ENCODE measurements at places on chromosomes 2 and 18. TPM values are rescaled to one million over a fixed set of nuclear protein-coding genes. Genes with fewer than 3 reads are reported as not detected.

SPRED2 gene
- 5.6 TPM for total RNA-seq

SLC9A4 gene
- 0.11 TPM for total RNA-seq

NPHP1 gene
- total RNA-seq, result 1.5 TPM

GRCh38 chr2:234444242-234444730, 52.6 kb downstream of the ARL4C start:
- no peak for ATAC-seq

DNA sequence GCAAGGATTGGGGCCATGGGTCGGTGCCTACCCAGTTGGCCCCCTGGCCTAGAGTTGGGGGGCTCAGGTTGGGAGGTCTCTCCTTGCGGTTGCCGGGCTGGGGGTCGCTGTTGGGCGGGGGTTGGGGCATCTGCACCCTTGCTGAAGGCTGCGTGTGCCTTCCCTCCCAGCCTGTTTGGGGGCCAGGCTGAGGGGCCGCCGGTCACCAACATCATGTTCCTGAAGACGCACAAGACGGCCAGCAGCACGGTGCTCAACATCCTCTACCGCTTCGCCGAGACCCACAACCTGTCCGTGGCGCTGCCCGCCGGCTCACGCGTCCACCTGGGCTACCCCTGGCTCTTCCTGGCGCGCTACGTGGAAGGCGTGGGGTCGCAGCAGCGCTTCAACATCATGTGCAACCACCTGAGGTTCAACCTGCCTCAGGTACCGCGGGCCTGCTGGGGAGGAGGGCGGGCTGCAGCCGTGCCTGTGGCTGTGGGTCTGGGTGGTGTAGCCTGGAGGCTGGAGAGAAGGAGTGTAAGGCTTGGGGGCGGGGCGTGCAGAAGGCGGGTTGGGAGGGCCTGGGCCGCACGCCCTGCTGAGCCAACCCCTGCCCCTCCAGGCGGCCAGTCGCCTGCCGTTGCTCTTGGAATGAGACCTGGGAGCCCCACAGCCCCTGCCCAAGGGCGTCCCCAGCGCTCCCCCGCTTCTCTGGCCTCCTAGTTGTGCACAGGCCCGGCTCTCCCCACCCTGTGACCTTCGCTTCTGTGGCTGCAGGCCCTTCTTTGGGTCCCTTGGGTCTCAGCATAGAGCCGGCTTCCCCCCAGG, 7.2 kb upstream of the NEU4 start:
- no peak for ATAC-seq

ERCC3 gene
- 51.6 TPM for total RNA-seq

GRCh38 chr2:174878537-174879147, 114.4 kb upstream of the CHRNA1 start:
- ATAC-seq, result no peak

TAF4B gene
- 12.8 TPM for total RNA-seq

LRRC30 gene
- total RNA-seq, result not detected

GRCh38 chr2:45259138-45259537, 249.9 kb upstream of the SIX2 start:
- no peak for ATAC-seq

DNA sequence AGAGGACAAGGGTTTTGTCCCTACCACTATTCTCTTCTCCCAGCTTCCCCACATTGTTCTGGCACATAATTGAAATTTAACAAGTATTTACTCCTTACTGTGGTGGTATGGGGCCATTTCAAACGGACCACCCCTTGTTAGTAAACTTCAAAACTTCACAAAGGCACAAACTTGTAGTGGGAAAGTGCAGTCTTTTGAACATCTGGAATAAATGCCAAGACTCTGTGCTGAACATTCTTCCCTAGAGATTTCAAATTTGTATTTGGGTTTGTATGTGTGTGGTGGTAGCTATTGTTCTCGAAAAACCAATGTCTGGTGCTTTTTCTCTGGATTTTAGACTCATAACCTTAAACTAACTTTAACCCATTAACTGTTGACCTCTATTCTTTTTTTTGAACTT, 151.6 kb downstream of the NRP2 start:
- ATAC-seq, result no peak

DNA sequence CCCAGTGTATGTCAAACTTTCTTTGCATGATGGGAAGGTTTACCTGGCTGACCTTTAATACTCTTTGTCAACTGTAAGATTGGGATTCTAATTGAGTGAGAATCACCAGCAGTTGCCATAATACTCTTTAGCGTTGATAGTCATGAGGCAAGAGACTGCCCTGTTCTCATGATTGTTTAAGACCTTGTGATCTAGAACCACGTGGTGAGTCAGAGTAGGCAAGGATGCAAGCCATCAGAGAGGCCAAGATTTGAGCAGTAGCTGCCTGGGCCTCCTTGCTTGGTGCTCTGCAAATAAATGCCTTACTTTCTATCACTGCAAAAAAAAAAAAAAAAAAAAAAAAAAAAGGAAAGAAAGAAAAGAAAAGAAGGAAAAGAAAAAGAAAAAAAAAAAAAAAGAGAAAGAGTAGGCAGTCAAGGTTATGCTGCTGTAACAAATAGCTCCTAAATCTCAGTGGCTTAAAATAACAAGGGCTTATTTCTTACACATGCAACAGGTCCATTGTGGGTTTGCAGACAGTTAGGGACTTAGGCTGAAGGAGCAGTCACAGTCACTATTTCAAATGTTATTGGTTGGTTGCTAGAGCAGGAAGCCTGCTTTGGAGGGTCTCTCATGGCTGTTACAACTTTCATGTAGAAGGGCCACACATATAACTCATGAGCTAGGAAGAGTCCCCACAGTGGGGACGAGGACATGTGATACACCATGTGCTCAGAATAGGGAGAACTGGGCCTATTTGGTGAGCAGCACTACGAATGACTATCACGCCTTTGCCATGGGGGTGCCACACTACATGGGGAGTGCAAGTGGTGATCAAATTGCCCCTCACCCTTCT, 21.7 kb downstream of the IL1R2 start:
- ATAC-seq, result peak; percentile 65

- ATAC-seq, result no peak
Observed at GRCh38 chr2:62760555-62760954, 55.0 kb downstream of the EHBP1 start.

- ATAC-seq, result no peak
Observed at GRCh38 chr2:196128749-196129148, 42.6 kb downstream of the STK17B start.

- ATAC-seq, result no peak
Observed at GRCh38 chr18:45662468-45662867, 47.2 kb downstream of the SLC14A2 start.

GRCh38 chr2:126224776-126225175, 431.2 kb upstream of the GYPC start:
- no peak for ATAC-seq

LRP2 gene
- total RNA-seq, result 4.4 TPM

GRCh38 chr18:4755848-4756247, 300.7 kb upstream of the DLGAP1 start:
- ATAC-seq, result no peak

DNA sequence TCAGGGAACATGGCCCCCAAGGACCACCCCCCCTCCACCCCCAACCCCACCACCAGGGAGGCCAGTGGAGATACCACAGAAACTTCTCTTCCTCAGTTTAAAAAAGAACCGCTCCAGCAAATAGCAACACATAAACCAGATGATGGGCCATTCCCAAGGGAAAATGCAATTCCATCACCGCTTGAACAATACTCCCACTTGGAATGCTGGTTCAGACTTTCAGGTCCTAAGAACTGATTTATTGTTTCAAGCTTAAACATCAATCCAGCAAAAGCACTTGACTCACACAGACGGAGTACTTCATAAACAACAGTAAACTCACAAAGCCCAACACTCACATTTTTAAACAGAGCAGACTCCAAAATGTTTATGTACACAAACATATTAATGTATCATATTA, 6.9 kb downstream of the HDAC4 start:
- ATAC-seq, result no peak

DNA sequence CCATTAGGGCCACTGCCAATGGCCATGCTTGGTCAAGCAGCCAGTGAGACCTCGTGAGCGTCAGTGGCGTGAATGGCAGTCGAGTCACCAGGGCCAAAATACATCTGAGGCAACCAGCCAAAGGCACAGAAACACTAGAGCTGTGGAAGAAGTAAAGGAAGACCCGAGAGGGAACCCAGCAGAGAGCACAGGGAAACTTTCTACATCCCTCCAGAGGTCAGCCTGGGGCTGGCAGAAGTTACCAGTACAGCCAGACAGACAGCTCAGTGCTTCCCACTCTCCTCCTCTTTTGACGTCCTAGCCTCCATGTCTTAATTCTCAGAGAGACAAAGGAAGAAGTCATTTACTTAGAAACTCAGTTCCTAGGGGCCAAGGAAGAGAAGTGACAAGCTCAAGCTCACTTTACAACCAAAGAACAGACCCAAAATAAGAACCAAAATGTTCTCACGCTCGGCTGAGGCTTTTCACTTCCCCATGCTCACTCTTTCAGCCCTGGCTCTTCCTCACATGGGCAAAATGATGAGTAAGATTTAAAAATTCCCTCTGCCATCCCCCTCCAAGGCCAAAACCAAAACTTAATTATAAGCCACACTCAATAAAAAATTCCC, 8.7 kb downstream of the CYRIA start:
- ATAC-seq, result no peak

GRCh38 chr2:52414561-52415295, 1352.9 kb upstream of the CHAC2 start:
- no peak for ATAC-seq

PCARE gene
- not detected for total RNA-seq
